ENCODE measurements at places on chromosomes 6 and 20.

- DNase-seq, result no peak
These were observed 469 bp downstream of the STX16 start for GRCh38 chr20:58651559-58651945.

- DNase-seq, result no peak
These were observed 130.6 kb downstream of the TBX18 start for GRCh38 chr6:84633771-84634170.

- no peak for DNase-seq
These were observed 83.2 kb downstream of the TIAM2 start for GRCh38 chr6:155078331-155078745.

DNA sequence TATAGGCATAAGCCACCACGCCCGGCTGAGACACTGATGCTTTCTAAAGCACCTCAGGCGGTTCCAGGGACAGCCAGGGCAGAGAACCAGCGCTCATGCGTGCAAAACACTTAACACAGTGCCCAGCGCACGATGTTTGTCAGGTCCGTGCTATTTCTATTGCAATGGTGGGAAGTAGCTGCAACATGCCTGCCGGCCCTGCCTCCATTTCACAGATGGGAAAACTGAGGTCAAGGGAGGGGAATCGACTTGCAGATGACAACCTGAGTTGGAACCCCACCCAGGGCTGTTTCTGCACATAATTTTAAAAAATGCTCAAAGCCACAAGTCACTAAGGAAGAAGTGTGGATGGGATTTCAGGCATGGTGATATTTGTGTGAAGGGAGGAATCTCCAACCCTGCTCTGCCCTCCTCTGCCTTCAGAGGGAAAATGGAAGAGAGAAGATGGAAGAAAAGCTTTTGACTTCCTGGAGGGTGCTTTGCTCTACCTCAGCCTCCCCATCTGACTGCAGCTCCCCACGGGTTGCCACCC is 39.9 kb downstream of the KIAA1755 start:
- no peak for DNase-seq

DNA sequence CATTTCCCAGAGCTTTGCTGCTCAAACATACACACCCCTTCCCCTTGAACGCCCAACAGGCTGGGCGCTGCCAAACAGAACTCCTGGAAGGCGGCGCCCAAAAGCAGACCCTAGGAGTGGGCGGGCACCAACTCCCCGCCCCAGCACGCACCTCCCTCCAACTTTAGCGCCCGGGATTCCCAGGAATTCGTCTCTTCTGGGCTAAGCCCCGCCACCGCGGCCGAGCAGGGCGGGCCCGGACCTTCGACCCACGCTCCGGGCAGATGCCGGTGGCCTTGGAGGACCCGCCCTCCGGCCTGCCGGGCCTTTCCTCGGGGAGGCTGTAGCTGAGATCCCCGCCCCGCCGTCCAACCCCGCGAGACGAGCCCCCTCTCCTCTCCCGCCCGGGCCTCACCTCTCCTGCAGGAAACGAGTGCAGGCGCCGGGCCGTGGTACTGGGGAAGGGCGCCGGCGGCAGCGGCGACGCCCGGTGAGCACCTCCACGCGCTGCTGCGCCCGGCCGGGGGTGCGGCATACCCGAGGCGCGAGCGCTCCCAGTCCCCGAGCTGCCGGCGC is 659 bp downstream of the MCUR1 start:
- peak; percentile 7 for DNase-seq

DNA sequence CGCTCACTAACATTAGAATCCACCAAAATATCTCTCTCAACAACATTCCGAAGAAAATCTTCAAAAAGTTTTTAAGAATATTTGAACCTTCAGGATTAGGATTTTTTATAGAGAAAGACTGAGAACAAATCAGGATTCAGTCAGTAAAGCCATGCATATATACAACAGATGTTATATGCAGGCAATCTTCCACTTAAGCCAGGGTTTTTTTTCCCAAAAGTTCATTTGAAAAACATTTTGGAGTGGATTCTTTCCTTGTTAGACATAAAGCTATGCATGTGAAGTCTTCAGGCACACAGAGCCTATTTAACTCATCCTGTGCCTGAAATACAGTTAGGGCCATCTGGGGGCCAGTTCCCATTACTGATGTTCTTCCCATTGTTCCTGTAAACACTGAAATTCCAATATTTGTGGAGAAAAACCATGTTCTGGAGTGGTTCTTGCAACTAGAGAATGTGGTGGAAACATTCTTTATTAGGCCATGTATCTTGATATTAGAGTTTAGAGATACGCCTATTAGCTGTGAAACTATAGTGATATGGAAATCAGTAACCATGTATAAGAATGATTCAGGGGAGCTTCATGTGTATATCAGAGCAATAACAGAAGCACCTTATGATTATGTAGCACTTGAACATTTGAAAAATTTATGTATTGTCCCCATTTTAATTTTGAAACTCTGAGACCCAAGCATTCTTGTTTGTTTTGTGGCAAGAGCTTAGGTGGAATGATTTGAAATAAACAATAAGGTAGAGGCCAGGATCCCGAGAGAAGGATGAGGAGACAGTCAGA is 61.7 kb downstream of the PLEKHG1 start:
- DNase-seq, result no peak

GRCh38 chr20:58209652-58210397 is 18.6 kb downstream of the ANKRD60 start:
- DNase-seq, result peak; percentile 84

DNA sequence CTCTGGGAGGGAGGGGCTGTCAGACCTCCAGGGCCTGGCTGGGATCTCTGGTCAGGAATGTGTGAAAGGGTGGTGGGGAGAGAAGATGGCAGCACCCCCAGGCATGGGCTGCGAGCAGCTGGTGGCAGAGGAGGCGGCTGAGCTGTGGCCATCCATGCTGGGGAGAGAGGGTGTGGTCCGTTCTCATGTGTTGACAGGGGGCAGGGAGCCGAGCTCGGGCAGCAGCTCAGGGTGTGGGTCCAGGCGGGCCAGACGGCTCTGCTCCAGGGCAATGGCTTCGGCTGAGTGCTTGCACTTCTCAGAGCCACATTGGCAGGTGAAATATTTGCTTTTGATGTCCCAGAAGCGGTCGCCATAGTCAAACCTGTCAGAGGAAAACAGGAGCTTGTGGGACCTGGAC is 1.1 kb upstream of the SLC44A4 start:
- DNase-seq, result no peak

DNA sequence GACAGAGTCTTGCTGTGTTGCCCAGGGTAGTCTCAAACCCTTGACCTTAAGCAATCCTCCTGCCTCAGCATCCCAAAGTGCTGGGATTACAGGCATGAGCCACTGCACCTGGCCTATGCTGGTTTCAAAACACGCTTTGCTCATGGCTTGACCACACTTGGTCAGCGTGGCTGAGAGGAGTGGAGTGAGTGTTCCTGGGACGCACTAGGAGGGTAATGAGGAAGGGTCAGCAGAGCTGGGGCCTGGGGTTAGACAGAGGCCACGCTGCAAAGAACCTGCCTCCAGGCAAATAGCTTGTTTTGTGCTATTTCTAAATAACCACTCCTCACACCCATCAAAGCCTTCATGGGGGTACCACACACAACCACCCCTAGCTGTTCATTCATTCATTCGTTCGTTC is 77.9 kb upstream of the TOX2 start:
- no peak for DNase-seq

DNA sequence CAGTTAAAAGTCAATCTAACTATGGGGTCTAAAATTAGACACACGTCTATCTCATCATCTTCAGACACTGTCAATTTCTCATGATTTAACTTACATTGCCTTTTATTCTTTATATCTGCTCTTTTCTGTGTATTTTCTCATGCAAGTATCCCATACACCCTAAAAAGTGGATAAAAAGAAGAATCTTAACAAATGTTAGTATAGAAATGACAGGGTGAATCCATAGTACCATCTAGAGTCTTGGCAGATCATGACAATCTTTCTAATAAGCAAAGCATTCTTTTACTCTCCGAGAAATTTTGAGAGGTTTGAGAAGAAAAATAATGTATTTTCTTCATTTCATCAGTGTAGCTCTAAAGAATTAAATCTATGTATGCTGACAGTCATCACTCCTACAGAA is 382.7 kb downstream of the C6orf118 start:
- DNase-seq, result no peak

- DNase-seq, result no peak
These were observed 142.8 kb downstream of the COL21A1 start for GRCh38 chr6:56104591-56104990.

- no peak for DNase-seq
These were observed 208.4 kb upstream of the CNR1 start for GRCh38 chr6:88374553-88374952.

GRCh38 chr6:113182370-113183141 is 674.6 kb upstream of the MARCKS start:
- no peak for DNase-seq
